ENCODE measurements at places on chromosomes 3 and 15. TPM values are rescaled to one million over a fixed set of nuclear protein-coding genes. Genes with fewer than 3 reads are reported as not detected.

- no peak overlapping the region for H3K27ac ChIP-seq
- no peak overlapping the region for H3K4me3 ChIP-seq
- H3K27me3 ChIP-seq = no peaks in the 10 kb centered on the region
- DNase-seq = no peak
Measured at GRCh38 chr3:129526121-129526900, 2.1 kb upstream of the RHO start.

DNA sequence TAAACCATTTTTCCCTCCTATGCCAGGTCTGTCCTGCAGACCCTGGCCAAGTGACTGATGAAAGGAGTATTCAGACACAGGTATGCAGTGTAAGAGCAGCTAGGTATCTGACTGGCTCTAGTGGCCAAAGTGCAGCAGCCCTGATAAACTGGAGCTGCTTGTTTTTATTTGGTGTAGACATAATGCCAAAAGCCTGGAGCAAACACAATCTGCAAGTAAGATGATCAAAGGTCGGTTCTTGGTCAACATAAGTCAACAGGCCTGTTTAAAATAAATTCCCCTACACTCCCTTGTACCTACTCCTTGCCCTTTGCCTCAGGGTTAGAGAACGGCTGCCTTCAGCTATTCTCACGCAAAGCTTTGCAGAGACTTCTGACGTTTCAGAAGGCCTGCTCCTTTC, 1003.1 kb downstream of the ZPLD1 start:
- no peaks in the 10 kb centered on the region for H3K4me1 ChIP-seq
- no peak for DNase-seq
- H3K4me3 ChIP-seq = no peak overlapping the region
- H3K27ac ChIP-seq = no peak overlapping the region
- no peaks in the 10 kb centered on the region for H3K36me3 ChIP-seq
- H3K27me3 ChIP-seq = no peaks in the 10 kb centered on the region

DNA sequence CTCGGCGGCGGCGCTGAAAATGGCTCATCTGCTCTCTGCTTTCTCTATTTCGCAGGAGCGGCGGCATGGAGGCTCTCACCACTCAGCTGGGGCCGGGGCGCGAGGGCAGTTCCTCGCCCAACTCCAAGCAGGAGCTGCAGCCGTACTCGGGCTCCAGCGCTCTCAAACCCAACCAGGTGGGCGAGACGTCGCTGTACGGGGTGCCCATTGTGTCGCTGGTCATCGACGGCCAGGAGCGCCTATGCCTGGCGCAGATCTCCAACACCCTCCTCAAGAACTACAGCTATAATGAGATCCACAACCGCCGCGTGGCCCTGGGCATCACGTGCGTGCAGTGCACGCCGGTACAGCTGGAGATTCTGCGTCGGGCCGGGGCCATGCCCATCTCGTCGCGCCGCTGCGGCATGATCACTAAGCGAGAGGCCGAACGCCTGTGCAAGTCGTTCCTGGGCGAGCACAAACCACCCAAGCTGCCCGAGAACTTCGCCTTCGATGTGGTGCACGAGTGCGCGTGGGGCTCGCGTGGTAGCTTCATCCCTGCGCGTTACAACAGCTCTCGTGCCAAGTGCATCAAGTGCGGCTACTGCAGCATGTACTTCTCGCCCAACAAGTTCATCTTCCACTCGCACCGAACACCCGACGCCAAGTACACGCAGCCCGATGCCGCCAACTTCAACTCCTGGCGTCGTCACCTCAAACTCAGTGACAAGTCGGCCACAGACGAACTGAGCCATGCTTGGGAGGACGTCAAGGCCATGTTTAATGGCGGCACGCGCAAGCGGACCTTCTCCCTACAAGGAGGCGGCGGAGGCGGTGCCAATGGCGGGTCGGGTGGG, 790 bp downstream of the SKOR1 start:
- no peaks in the 10 kb centered on the region for H3K36me3 ChIP-seq
- H3K27ac ChIP-seq = no peak overlapping the region
- H3K4me1 ChIP-seq = peaks cover 14% of the 10 kb centered on the region

DNA sequence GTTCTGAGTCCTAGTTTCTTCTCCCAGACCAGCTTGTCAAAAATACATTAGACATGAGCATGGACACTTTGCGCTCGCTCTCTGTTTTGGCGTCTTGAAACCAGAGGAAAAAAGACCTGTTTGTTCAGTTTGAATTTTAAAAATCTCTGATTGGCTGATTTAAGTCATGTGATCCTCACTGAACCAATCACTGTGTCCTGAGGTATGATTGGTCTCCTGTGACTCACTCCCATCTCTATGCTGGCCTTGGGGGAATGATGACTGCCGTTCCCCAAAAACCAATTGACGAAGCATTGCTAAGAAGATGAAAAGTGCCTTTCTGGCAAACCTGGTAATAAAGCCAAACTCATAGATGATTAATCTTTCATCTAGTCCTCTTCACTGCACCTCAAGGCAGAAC, 256.5 kb downstream of the IL5RA start:
- no peaks in the 10 kb centered on the region for H3K4me1 ChIP-seq
- no peak overlapping the region for H3K4me3 ChIP-seq
- no peak overlapping the region for H3K27ac ChIP-seq
- no peaks in the 10 kb centered on the region for H3K27me3 ChIP-seq

- no peak overlapping the region for H3K27ac ChIP-seq
- H3K4me3 ChIP-seq = no peak overlapping the region
- no peak for DNase-seq
- no peaks in the 10 kb centered on the region for H3K27me3 ChIP-seq
- H3K4me1 ChIP-seq = no peaks in the 10 kb centered on the region
Measured at GRCh38 chr3:106813742-106814141, 563.5 kb upstream of the CCDC54 start.

DNA sequence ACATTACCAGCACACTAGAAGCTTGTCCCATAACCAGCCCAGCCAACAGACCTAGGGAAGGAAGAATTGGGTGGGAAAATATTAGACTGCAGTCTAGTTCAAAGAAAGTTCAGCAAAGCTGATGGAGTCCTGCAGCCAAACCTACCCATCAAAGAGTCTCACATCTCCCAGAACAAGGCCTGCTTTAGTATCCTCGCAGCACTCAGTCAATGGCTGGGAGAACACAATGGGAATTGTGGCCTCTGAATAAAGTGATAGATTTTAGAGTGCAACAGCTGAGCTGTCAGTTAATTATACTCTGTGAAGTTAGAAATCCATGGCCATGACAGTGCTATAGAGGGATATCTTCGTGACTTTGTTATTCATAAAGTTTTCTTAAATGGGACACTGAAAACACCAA, 207.2 kb upstream of the NAALADL2 start:
- DNase-seq = no peak
- no peak overlapping the region for H3K27ac ChIP-seq
- no peaks in the 10 kb centered on the region for H3K4me1 ChIP-seq
- H3K4me3 ChIP-seq = no peak overlapping the region
- H3K36me3 ChIP-seq = no peaks in the 10 kb centered on the region
- no peaks in the 10 kb centered on the region for H3K27me3 ChIP-seq

DNA sequence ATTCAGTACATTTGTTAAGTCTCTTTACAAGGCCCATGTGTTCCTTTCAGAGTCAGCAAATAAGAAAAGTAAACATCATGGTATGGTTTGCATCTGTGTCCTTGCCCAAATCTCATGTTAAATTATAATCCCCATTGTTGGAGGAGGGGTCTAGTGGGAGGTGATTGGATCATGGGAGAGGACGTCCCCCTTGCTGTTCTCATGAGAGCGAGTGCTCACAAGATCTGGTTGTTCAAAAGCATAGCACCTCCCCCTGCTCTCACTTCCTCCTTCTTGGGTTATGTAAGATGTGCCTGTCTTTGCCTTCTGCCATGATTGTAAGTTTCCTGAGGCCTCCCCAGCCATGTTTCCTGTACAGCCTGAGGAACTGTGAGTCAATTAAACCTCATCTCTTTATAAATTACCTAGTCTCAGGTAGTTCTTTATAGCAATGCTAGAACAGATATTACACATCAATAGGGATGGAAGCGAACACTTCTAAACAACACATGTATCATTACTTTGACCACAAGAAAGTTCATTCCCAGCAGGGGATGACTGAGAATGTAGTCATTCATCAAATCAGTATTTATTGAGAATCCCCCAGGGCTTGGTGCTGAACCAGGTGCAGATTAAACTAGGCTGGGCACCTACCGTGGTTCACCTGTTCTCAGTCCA, 4.1 kb downstream of the EFCAB12 start:
- H3K36me3 ChIP-seq = no peaks in the 10 kb centered on the region
- H3K4me1 ChIP-seq = peaks cover 11% of the 10 kb centered on the region
- H3K27ac ChIP-seq = no peak overlapping the region
- no peaks in the 10 kb centered on the region for H3K27me3 ChIP-seq

GRCh38 chr3:160003520-160004128, 15.0 kb downstream of the IL12A start:
- no peak overlapping the region for H3K27ac ChIP-seq
- H3K27me3 ChIP-seq = no peaks in the 10 kb centered on the region
- no peak overlapping the region for H3K4me3 ChIP-seq
- H3K4me1 ChIP-seq = no peaks in the 10 kb centered on the region
- no peaks in the 10 kb centered on the region for H3K36me3 ChIP-seq

- H3K4me3 ChIP-seq = no peak overlapping the region
- H3K27me3 ChIP-seq = no peaks in the 10 kb centered on the region
- DNase-seq = no peak
- no peak overlapping the region for H3K27ac ChIP-seq
Measured at GRCh38 chr15:43859546-43859945, 32.7 kb downstream of the WDR76 start.

DNA sequence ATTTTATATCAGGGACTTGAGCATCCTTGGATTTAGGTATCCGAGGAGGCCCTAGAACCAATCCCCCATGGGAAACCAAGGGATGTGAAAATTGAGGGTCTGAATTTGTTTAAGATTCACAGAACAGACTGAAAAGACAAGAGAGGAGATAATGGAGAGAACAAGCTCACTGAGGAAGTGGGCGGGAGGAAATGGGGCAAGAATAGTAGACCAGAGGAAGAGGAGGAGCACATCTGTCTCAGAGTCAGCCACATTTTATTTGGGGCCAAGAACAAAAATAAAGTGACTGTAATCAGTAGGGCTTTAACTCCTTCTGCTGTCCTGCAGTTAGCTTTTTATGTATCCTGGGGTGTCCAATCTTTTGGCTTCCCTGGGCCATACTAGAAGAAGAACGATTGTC, 63.8 kb downstream of the BLM start:
- H3K36me3 ChIP-seq = no peaks in the 10 kb centered on the region
- H3K4me1 ChIP-seq = no peaks in the 10 kb centered on the region
- H3K4me3 ChIP-seq = no peak overlapping the region
- H3K27ac ChIP-seq = no peak overlapping the region
- no peak for DNase-seq

- no peak overlapping the region for H3K4me3 ChIP-seq
- DNase-seq = no peak
- no peak overlapping the region for H3K27ac ChIP-seq
- H3K4me1 ChIP-seq = no peaks in the 10 kb centered on the region
- H3K27me3 ChIP-seq = no peaks in the 10 kb centered on the region
Measured at GRCh38 chr3:35936571-35936970, 297.2 kb downstream of the ARPP21 start.

DNA sequence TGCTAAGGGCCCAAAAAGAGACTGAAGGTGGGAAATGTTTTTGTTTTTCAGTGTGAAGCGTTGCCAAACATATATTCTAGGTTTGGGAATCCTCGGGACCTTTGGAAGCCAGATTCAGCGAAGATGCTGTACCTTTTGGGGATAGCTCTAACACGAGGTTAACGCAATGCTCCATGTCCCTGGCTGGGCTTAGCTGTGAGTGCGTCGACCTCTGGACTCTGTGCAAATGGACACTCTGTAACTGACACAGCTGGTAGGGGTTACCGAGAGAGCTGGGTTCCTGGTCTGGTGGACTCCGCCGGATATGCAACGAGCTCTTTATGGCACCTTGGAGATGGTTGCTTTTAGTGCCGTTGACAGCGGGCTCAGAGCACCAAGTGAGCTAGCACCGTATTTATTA, 724 bp upstream of the SH3GL3 start:
- H3K4me3 ChIP-seq = no peak overlapping the region
- no peak overlapping the region for H3K27ac ChIP-seq
- H3K27me3 ChIP-seq = no peaks in the 10 kb centered on the region
- H3K4me1 ChIP-seq = no peaks in the 10 kb centered on the region
- no peak for DNase-seq

DNA sequence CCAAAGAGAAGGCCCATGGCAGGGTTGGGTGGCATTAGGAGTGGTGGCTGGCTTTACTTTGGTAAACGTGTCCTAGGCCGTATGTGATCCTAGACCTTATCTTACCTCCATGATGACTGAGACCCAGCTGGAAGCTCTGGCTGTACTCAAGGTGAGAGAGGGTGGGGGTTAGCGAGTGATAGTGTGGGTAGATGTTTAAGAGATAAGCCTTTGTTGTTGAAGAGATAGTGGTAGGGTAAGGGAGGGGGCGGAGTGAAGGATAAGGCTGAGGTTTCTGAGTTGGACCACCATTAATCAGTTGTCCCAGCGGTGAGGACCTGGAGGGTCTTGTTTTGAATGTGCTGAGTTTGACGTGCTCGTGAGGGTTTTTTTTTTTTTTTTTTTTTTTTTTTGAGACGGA, 61.5 kb upstream of the ULK4 start:
- no peaks in the 10 kb centered on the region for H3K36me3 ChIP-seq
- DNase-seq = no peak
- H3K4me1 ChIP-seq = peaks cover 67% of the 10 kb centered on the region
- H3K4me3 ChIP-seq = no peak overlapping the region
- peak overlapping the region; percentile 39 for H3K27ac ChIP-seq

DNA sequence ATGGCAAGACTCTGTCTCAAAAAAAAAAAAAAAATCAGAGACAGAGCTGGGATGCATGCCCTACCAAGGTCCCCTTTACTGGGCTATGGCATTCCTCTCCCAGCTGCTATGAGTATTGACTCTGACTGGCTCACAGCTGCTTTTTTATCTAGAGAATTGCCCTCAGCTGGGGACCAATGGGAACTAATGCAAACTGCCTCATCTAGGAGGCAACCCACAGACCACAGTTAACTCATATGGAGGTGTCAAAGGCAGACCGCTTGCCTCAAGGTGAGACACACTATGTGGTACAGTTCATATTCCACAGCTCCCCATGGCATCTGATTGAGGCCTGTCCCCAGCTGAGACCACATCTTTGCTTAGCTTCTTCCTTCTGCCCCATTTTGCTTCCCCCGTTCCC, 183.5 kb upstream of the EOMES start:
- no peak for DNase-seq
- no peak overlapping the region for H3K27ac ChIP-seq
- H3K27me3 ChIP-seq = no peaks in the 10 kb centered on the region
- no peak overlapping the region for H3K4me3 ChIP-seq

GRCh38 chr15:99098426-99098825, 6.5 kb upstream of the SYNM start:
- DNase-seq = no peak
- H3K4me3 ChIP-seq = no peak overlapping the region
- no peaks in the 10 kb centered on the region for H3K36me3 ChIP-seq
- no peaks in the 10 kb centered on the region for H3K4me1 ChIP-seq

DNA sequence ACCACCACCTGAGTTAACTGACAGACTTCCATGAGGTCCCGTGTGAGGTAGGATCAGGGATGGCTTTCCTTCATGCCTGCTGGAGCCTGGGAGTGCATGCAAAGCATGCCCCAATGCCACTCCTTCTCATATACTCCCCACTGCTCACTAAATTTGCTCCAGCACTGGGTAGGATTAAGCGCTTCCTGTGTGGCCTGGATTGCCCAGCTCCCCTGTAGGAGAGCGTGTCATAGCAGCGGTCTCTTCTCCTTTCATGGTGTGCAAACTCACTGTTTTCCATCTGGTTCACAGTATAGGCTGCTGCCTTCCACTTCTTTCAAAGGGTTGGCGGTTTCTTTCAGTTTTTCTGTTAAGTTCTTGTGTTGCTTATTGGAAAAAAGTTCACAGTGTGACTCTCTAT, 34.1 kb upstream of the ABI3BP start:
- no peaks in the 10 kb centered on the region for H3K27me3 ChIP-seq
- no peaks in the 10 kb centered on the region for H3K36me3 ChIP-seq
- H3K4me3 ChIP-seq = no peak overlapping the region
- no peak overlapping the region for H3K27ac ChIP-seq

GOLGA8T gene
- not detected for total RNA-seq

SIDT1 gene
- not detected for total RNA-seq

EXD1 gene
- total RNA-seq = 0.15 TPM

PRR20G gene
- total RNA-seq = not detected

FBXO40 gene
- total RNA-seq = not detected

PPP4R2 gene
- 59.8 TPM for total RNA-seq
